ENCODE measurements at places on chromosomes 13 and 19.

DNA sequence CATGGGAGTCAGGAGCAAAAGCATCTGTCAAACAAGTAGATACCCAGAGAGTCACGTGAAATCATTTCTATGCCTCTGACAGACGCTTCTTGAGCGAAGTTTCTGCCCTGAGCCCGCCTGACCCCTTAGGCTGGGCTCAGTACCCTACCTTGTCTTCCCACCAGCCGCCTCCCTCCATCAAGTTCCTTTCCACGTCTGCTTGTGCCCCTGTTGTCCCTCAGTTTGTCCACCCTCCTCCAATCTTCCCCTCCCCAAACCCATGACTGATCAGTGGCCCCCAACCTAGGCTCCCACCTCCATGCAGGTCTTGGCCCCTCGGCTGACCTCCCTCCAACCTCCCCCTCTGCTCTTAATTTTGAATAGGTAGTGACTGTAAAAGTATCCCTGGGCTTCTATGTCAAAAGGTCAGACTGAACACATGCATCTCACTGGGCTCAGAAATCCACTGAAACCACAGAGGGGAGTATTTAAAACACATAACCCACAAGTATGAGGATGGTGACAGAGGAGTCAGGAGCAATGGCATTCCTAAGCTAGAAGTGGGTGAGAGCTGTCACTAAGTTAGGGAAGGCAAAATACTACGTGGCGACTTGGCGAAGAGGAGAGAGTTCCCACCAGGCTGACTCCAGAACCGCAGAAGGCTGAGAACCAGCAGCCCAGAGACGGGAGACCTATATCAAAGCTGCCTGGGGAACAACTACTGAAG, 1.7 kb upstream of the ZNF446 start:
- DNase-seq = no peak

DNA sequence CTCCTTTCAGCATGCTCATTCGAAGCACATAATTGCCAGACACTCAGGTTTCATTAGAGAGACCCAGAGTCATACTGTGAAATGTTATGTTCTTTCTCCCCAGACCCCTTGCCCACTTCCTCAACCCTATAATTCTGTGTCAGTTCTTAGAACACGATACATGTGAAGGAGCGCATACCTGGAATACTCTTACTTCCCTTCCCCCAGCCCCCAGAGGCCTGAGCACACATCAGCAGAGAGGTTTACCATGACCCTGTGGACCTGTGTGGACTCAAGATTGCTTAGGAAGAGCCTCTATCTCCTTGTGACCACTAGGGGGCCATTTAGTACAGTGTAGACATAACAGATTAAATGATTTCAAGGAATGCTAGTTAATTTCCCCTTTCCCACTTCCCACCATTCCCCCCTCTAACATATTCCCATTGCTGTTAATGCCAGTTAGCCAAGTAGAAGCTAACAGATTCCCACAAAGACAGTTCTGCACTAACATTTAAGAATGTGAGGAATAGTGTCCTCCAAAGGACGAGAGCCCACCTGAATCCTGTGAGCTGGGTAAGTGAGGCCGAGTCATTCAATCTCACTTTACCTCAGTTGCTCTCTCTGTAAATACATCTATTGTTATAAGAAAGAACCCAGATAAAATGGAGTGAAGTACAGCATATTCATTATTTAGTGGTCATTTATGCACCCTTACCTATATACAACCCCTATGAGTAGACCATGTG, 154.2 kb upstream of the MAB21L1 start:
- no peak for DNase-seq

GRCh38 chr19:44767295-44768180, 10.2 kb upstream of the CBLC start:
- DNase-seq = no peak

DNA sequence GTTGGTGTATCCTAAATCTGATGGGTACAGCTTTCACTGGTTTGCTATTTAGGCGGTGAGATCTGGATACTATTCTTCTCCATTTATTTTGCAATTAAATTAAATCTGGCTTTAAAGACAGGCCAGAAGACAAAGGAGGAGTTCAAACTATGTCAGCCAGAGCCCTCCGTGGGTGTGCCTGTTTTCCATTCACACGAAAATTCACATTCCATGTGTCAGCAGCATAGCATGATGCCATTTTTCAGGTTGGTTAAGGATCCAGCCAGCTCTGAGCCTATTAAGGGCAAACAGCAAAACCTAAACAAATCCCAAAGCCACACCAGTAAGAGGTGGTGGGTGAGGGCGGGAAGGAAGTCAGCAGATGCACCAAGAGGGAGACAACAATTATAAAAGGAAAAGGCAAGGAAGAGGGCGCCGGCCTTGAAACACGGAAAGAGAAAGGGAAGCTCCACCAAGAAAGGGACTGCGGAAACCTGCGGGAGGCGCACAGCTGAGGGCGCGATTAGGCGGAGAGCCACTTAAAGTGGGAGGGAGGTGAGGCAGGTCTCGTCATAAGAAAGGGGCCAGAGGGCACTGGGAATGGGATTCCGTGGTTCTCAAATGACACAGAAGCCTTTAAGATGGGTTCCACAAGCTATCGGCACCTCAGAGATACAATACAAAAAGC, 43.0 kb downstream of the CARS2 start:
- DNase-seq = no peak

DNA sequence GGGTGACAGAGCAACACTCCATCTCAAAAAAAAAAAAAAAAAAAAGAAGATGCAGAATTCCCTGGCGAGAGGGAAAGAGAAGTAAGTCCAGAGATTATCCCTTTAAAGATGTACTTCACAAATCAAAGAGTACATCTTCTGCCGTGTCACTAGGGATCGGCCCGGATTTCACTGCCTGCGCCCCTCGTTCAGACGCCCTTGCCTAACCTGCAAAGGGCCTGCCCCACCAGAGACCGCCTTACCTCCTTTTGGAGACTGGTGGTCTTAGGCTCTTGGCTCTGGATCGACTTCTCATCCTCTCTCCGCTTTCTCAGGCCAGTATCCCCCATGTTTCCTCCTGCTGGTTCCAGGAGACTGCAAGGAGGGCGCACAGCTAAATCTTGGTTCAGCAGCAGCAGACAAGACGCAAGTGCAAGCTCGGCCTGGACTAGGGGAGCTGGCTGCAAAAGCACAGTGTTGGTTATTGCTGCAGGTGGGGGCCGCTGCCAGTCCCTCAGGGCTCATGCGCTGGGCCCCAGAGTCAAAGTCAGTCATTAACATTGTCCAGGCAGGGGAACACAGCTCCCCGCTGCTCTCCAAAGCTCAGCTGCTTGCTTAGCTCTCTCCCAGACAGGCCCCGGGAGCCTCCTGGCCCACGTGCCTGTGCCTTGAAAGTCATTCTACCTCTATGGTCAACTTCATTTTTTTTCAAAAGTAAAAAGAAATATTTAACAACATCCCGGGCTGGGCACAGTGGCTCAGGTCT, 1.2 kb downstream of the SLC7A9 start:
- no peak for DNase-seq

DNA sequence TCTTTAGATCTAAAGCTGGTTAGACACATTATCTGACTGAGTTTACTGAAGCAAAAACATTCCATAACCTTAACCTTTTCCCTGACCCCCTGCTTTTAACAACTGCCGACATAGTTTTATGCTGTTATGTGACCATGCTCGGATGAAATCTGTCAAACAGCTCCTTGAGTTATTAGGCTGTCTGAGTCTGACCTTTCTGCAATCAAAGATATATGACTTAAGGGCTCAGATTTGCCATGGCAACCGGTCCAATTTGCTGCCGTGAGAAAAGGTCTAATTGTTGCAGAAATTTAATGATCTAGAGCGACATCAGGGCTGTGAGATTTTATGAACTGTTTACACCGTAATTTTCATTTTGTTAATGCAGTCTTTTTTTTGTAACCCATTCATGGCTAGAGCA, 61.8 kb downstream of the URI1 start:
- DNase-seq = no peak

GRCh38 chr19:51123381-51123800, 1.3 kb upstream of the SIGLEC9 start:
- DNase-seq = no peak

DNA sequence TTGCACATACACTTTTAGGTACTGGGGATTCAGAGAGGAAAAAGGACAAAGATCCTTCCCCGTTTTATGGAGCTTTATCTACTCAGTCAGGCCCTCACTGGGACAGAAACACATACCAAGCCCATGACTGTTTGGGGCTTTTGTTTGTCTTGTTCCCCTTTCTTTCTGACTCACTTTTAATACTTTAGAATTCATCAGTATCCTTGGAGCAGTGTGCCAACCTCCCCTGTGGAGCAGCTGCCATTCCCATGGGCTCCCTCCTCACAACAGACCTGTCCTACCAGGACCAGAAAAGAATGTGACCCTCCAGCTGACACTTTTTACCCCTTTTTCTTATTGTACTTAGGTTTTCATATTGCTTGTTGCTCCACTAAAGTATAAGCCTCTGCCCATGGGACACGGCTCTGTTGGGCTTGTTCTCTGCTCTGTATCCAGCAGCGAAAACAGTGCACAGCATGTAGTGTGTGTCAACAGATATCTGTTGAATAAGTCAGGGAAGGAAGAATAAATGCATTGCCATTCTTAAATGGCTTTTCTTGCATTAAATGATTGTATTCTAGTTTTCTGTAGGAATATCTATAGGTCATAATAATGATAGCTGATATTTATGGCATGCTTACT, 431.1 kb downstream of the EFNB2 start:
- no peak for DNase-seq

- DNase-seq = no peak
Observed at GRCh38 chr13:53343361-53343744, 314.7 kb downstream of the OLFM4 start.

GRCh38 chr13:37657134-37657533, 58.6 kb upstream of the POSTN start:
- no peak for DNase-seq

- DNase-seq = no peak
Observed at GRCh38 chr19:42297039-42297438, 4.9 kb upstream of the PRR19 start.

DNA sequence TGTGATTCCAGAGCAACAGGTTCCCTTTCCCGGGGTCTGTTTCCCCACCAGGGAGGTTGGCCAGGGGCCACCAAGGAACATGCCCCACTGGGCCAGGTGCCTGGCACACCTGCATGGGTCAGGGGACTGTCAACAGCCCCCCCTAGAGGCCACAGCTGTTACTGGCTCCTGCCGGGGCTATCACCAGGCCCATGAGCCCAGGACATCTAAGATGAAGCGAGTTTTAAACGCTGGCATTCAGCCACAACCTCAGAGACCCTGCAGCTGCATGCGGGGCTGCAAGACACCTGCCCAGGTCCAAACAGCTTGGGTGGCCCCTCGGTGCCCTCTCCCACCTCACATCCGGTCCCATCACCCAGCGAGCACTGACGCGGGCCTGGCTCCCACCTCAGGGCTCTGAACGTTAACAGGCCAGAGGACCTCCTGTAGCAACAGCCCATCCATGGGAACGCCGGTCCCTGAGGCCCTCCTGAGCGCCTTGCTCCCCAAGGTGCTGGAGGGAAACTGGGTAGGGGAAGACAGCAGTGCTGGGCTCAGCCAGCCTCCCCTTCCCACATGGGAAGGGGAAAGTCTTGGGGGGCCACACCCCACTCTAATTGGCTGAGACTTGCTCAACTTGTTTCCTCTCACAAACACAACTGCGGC, 12.0 kb downstream of the KHSRP start:
- peak; percentile 45 for DNase-seq

GRCh38 chr19:10471909-10472308, 31.2 kb downstream of the KEAP1 start:
- peak; percentile 25 for DNase-seq

All from T-helper 1 cell (primary cell).